CD4-positive, alpha-beta T cell treated with Interleukin-17A for 4 hours (primary cell): ENCODE measurements at places on chromosomes 11 and 22.

DNA sequence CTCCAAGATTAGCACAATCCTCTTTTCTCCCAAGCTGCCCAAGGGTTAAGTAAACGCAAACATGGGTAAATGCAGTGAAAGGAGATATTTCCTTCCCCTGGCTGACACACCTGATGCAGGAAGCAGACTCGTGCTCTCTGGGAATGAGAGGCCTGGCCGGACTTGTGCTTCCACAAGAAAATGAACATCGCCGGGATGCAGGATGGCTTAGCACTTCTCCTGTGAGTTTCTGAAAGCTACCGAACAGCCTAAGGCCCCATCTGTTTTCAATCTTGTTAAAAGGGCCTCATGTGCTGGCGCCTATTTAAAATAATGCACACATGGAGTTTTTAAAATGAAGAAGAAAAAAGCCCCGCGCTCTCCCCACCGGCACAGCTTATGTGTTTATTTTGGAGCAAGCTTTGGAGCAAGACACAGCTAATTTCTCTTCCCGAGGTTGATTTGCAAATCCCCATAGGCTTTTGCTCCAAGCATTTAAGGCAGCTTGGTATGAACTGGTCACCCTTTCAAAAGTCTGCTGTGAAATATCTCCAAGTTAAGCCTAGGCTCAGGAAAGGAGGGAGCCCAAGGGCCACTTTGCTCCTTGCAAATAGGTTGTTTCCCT is 100.9 kb downstream of the SYN3 start:
- DNase-seq = no peak

DNA sequence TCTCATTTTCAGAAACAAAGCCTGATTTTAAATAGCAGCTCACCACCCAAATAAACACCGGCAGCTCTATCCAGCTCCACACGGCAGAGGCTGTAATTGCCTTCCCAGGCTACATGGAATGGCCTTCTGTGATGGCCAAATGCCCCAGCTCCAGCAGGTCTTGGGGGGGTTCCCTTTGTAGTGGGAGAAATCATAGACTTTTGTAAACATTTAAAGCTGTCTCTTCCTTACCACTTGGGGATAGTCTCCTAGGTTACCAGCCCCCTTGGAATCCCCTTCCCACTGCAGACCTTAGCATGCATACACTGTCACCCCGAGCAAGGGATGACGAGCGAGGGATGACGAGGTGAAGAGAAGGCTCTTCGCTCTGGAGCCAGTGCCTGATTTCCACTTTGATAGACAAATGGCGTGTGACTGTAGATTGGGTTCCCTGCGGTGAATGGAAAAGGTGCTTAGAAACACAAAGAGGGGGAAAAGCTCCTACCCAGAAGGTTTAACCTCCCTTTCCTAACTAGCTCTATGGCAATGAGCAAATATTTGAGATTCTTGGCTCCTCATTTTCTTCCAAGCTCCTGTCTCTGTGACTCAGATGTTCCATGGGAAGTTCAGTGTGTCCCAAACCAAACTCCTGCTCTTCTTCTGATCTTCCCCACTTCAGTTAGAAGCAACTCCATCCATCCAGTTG is 108.0 kb upstream of the CADM1 start:
- DNase-seq = no peak

DNA sequence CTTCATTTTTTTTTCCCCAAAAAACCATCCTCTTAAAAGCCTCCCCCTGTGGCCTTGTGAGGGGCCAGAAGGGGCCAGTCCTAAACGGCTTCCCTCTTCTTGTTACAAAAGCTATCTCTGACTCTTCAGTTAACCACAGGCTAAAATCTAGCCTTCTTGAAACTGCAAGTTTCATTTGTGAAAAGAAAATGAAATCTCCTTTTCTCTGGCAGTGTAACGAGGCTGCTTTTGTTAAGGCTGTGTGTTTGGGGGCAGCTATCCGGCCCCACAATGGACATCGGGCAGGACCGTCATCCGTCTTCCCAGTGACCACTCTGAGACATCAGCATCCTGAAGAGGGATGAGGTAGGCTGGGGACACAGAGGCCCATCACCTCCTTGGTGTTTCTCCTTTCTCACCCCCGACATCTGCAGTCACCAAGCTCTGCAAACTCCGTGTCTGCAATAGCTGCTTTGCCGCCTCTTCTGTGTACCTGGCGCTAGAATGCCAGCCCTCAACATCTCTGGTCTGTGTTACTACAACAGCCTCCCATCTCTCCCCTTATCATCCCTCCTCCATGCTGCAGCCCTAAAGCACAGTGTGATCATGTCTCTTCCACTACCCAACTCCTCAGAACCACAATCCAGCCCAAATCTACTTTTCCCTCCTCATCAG is 94.0 kb downstream of the RCN1 start:
- no peak for DNase-seq

DNA sequence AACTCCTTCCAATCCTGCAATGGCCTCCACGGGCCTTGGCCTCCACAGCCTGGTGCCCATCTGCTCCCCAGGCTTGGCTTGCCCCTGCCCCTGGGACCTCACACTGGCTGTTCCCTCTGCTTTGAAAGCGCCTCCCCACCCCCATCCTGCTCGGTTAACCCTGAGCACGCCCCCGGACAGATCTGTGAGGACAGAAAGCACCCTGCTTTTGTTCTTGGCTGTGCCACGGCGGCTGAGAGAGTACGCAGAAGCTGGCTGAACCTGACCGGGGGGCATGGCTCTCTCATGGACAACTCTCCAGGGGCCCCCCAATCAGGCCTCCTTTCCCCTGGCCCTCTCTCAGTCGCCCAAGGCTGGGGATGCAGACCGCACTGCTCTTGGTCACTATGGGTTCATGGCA is 20.2 kb upstream of the RASL10A start:
- DNase-seq = no peak

GRCh38 chr11:2542406-2542805 is 97.6 kb downstream of the KCNQ1 start:
- DNase-seq = no peak
